H7 (cell line): ENCODE measurements at places on chromosomes 2 and 18.

- DNase-seq, result no peak
These were observed 74.8 kb upstream of the ZNF516 start for GRCh38 chr18:76569644-76570419.

- DNase-seq, result no peak
These were observed 1.9 kb upstream of the HOXD9 start for GRCh38 chr2:176120364-176121189.

DNA sequence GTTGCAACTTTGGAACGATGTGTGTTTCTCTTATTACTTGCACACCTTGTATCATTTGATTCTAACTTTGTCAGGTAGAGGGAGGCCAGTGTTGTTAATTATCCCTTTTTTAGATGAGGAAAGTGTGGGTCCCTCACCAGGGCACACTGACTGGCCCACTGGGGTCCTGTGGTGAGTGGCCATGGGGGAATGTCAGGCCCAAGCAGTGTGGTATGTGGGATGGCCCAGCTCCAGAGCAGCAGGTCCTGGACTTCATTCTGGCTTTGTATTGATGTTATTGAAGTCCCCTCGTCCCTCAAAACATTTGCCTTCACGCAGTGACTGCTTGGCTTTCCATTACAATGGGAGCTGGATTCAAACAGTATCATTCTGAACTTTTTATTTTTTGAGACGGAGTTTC, 11.7 kb downstream of the NCK2 start:
- DNase-seq, result no peak

DNA sequence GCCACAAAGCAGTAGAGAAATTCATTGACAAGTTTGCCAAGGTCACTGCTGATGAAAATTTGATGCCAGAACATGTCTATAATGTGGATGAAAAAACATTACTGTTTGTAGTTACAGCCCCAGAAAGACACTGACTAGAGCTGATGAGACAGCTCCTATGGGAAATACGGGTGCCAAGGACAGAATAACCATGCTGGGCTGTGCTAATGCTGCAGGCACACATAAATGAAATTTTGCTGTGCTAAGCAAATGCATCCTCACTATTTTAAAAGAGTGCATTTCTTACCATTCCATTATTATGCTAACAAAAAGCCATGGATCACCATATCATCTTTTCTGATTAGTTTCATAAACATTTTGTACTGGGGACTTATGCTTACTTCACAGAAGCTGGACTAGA, 208.2 kb downstream of the FHOD3 start:
- no peak for DNase-seq

GRCh38 chr18:68086481-68086880, 570.0 kb upstream of the DSEL start:
- no peak for DNase-seq

- no peak for DNase-seq
These were observed at the start of gene MYO3B for GRCh38 chr2:170177950-170178781. Gene MYO3B (plus strand): TSS chr2:170178147. CDS start chr2:170178288, 141 bp downstream.

DNA sequence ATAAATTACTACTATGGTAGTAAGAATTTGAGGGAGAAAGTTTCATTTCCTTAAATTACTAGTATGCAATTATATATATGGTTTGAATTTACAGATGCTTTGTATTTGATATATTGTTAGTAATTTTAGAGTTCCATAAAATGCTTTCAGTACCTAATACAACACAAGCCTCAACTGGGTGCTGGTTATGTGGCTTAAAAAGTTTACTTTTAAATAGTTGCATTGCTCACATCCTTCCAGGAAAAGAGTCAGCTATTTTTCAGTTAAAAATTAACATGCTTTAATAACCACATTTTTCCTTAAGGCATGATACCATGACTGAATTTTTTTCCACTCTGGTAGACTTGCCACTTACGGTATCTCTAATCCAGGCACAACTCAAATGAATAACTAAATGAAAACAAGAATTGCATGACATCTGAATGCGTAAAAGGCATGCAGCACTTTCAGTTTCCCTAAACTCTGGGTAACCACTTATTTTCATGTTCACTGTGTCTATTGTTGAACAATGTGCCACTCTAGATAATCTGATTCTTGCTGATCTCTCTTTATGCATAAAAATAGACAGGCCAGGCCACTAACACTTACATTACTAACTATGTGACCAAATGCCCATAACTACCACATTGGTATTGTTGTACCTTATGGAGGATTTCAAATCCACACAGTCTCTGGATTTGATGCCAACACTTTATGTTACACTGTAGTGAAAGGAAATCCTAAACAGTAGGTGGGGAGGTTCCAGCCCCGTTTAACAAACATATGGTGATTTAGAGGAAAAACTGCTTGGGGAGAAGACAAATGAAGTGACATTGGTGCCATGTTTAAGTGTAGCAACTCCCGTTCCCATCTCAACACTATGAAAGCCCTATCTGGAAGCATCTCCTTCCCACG, 35.5 kb upstream of the SLC35F5 start:
- DNase-seq, result no peak

DNA sequence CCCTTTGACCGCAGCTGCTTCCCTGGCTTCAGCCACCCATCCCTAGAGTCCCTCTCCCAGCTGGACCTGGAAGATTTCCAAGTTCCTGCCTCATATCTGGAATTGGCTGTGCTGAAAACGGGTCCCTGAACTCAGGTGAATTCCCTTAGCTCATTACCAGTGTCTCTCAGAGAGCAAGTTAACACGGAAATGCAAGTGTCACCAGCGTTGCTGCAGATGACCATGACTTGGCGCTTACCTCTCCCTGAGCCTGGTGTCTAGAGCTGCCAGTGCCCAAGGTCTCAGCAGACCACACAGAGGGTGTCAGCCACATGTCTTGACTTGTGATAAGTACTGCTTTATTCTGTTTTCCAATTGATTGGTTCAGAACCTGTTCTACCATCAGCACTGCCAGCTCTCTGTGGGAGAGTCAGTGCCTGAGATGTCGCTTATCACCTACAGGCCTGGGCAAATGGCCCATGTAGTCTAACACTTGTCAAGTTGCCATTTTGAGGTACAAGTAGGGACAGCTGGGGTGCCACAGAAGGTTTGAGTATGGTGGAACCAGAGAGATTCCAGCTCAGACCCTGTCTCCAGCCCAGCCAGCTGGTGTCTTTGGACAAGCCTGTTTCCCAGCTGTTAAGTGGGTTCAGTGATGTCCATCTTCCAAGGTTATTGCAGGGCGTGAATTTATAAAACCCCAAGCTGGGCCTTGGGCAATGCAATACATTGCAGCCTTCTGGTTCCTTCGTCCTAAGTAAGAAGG, 48.7 kb downstream of the LYPD1 start:
- no peak for DNase-seq

GRCh38 chr2:177385151-177385550, 7.4 kb upstream of the AGPS start:
- no peak for DNase-seq

DNA sequence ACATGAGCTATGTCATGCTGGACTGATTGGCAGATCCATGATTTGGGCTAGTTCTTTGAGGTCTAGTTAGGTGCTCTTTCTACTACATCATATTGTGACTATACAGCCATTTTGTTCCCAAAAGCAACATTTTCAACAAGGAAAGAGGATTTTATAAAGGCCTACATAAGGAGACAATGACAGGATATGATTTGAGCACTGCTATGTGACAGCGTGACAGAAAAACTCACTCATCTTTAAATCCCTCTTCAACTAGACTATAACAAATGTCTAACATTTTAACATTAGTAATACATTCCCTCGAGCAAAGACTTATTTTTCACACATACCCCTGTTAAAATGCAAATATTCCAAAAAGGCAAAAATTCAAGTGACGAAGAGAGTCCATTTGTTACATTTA, 209.6 kb upstream of the CHST9 start:
- DNase-seq, result no peak

GRCh38 chr2:158315803-158316414, 140.6 kb downstream of the CCDC148 start:
- DNase-seq, result peak; percentile 5

- no peak for DNase-seq
These were observed 141.6 kb upstream of the GLI2 start for GRCh38 chr2:120593921-120594686.

DNA sequence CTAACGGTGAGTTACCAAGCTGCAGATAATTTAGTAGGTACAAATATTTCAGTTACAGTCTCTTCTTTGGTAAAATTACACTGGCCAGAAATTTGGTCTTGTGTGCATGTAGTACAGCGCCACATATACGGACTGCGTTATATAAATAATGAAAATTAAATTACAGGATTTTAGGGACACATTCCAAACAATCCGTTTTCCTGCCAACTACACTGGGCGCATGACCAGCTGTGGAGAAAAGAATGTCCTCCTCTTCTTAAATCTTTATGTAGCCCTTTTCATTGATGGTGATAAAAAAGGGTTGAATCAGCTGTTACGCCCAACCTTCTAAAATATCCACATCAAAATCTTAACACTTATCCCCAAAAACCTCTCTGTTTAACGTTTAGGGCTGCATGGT, 37.5 kb downstream of the TCF4 start:
- DNase-seq, result no peak

GRCh38 chr18:65567372-65567771, 183.4 kb upstream of the CDH7 start:
- no peak for DNase-seq

DNA sequence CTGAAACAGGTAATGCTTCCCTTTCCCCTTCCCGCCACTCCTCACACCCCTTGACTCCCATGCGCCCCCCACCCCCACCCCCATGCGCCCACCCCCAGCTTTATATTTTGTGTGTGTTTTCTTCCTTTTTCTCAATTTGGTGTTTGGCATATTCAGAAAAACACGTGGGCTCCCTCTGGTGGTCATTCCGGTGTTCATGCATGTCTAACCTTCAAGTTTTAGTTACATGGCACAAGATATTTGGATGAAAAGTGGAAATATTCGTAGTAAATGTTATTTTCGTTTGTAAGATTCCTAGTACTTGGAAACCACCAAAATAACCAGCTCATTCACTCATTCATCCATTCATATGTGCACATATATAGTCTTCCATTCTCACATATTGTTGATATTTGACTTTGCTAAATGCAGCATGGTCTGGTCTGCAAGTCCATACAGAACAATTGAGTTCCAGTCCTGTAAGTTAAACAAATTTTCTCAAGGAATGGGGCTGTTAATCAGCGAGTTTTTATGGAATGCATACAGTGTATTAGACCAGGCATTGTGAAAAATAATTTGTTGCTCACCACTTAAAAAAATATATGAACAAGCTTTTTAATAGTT, 143.6 kb upstream of the MAP3K20 start:
- DNase-seq, result peak; percentile 46

DNA sequence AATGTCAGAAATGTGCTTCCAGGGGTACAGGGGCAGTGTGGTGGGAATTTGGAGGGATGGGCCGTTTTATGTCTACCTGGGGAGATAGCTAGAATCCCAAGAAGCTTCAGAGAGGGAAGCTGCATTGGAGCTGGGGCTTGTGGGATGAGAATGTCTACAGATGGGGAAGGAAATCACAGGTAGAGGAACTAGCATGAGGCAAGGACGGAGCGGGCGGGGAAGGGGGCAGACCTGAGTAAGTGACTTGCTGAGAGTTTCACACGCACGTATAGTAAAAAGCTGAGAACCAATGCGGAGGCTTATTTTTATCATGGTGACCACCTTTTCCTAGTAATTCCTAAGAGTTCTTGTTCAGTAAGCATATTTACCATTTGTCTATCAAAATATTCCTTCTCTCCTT, 6.3 kb downstream of the C2orf80 start:
- DNase-seq, result peak; percentile 69

GRCh38 chr2:213848631-213849030, 562.2 kb upstream of the VWC2L start:
- DNase-seq, result no peak

- DNase-seq, result no peak
These were observed 219.7 kb upstream of the STK17B start for GRCh38 chr2:196391149-196391479.

DNA sequence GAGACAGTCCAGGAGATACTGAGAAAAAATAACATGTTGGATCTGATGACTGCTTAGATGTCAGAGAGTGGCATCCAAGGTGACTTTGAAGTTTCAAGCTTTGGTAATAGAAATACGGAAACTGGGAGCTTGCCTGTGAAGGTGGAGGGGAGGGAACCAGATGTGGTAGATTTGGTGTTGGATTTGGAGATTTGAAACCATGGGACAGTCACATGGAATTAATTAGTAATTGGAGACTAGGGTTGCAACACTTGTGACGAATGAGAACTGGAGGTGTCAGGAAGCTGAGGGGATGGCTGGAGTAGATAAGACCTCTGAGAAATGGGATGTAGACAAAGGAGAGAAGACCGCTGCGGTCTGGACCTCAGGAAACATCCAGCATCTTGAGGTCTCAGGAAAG, 46.7 kb downstream of the RPL37A start:
- no peak for DNase-seq

DNA sequence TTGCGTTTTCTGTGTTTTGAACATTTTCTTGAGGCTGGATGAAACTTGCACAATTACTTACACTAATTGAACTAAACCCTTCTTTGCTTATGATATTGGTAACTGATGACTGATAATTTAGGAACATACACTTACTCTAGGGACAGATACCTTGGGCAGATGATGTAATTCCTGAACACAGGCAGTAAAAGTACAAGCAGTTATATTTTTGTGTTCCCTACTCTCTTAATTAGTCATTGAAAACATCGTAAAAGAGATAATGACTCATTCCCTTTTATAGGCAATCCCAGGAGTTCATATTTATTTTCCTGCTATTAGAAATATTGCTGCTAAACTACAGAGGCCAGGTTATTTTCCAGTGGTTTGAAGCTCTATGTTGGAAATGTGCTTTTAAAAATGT, 46.4 kb downstream of the CCDC85A start:
- no peak for DNase-seq

- no peak for DNase-seq
These were observed 250.4 kb upstream of the DSEL start for GRCh38 chr18:67766930-67767329.

- DNase-seq, result no peak
These were observed 15.0 kb downstream of the SMAD4 start for GRCh38 chr18:51044928-51045585.

- DNase-seq, result peak; percentile 17
These were observed 206.0 kb upstream of the PARD3B start for GRCh38 chr2:204339212-204339715.

DNA sequence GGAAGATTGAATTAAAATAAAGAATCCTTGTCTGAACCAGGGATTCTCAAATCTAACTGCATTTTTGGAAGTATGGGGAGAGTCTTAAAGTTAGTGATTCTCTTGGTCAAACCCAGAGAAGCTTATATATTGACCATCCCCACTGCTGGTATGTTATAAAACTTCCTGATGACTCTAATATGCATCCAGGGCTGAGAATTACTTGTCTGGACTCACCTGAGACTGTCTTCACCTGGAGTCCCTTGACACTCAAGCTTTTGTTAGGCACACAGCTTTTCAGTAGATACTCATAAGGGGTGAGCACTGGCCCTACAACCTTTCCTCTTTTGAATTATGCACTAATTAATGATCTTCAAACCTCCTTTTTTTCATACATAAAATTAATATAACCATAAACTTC, 149.6 kb upstream of the GULP1 start:
- no peak for DNase-seq

GRCh38 chr2:206375956-206376355, 67.4 kb upstream of the ADAM23 start:
- DNase-seq, result no peak

GRCh38 chr2:223501641-223502040, 100.5 kb downstream of the SCG2 start:
- DNase-seq, result no peak
